SJCRH30 (cell line): ENCODE measurements at places on chromosomes 3 and 15.

DNA sequence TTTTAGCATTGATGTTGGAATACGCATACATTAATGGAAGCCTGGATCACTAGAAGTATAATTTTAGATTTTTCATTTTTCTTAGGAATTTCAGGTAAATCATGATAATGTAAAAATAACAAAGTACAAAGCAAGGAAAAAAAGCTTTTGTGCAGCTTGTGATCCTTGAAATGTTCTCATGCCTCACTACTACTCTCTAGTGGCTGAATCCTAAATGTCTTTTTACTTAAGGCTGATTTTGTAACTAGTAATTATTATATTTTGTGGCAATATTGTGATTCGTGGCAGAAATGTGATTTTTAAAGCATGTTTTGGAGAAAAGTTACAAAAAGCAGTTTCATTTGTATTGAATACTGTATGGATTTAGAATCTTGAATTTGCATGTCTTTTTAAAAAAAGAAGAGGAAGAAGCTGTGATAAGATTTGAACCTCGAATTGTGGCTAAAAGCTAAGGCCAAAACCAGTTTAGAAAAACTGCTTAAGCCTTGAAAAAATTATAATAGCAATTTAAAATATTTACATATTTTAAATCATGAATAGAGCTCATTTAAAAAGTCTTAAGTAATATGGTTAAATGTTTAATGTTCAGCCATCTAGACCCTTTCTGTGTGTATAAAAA, 39.0 kb downstream of the U2SURP start:
- DNase-seq = peak; percentile 30

DNA sequence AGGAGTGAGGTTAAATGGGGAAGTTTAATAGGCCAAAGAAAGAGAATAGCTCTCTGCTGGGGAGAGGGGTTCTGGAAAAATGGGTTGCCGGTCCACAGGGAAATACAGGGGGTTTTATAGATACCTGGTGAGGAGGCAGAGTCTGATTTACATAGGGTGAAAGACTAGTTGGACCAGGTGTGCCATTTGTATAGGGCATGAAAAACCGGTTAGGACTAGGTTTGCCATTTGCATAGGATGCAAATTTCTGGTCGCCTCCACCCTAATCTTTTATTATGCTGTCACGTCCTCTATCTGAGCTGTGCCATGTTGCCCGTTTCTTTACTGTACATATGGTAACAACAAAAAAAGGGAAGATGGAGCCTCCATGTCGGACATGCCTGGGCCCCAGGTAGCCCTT, 960.1 kb downstream of the FHIT start:
- DNase-seq = no peak

DNA sequence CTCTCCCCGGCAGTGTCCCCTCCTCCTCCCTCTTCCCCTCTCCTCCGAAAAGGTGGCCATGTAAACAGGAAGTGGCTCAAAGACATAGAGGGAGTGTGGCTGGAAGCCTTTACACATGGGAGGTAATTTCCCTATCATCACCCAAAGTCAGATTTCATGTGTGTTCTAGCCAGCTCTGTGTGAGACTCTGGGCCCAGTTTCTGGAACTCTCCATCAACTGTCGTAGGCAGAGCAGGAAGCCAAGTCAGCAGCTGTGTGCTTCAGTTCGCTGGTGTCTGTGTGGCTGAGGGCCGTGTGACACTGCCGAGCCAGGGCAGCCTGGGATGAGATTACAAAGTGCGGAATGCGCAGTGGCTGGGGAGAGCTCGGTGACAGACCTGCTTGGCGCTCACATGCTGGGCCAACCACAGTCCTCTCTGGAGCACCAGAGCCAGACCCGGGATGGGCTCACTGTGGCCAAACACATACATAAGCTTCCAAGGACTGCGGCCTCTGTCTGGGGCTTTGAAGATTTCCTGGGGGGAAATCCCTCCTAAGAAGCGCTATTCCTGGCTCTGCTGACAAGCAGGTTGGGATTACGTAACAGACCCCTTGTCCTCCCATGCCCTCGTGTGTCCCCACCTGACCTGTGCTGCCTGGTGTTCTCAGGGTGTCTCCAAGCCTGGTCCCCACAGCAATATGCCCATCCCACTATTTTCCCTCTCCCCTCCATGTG, 50.7 kb downstream of the UMPS start:
- peak; percentile 82 for DNase-seq

DNA sequence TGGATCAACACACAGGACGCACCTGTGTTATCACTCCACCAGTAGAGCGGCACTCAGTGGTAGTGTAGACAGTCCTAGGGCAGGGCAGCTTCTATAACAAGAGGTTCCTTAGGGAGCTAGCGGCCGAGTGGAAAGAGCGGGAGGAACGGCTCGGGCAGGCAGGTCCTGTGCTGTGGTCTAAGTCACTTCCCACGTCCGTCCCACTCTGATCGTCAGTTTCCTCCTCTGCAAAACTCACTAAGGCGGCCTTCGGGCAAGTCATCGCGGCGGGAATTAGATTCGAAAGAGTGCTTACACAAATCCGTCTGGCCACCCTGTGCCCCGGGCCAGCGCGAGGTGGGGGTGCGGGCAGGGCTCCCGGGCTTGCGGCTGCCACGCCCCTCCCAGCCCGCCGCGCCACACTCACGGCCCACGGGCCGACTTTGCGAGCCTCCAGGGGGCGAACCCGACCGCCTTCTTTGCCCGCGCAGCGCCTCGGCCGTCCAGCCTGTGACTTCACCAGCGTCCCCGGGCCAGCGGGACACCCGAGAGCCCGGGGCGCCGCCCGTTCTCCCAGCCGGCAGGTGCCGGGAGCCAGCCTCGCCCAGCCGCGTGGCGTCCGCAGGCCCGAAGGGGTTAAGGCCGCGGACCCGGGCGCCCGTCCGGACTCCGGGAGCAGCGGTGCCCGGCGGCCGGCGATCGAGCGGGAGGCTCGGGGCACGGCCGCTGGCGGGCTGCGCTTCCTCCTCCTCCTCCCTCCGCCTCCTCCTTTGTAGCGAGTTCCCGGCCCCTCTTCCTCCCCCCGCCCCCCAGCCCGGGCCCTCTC, 416 bp upstream of the CORO2B start:
- no peak for DNase-seq

GRCh38 chr3:34260271-34261000, 462.0 kb downstream of the PDCD6IP start:
- DNase-seq = peak; percentile 11

GRCh38 chr3:141202682-141203081, 28.9 kb upstream of the PXYLP1 start:
- DNase-seq = no peak

DNA sequence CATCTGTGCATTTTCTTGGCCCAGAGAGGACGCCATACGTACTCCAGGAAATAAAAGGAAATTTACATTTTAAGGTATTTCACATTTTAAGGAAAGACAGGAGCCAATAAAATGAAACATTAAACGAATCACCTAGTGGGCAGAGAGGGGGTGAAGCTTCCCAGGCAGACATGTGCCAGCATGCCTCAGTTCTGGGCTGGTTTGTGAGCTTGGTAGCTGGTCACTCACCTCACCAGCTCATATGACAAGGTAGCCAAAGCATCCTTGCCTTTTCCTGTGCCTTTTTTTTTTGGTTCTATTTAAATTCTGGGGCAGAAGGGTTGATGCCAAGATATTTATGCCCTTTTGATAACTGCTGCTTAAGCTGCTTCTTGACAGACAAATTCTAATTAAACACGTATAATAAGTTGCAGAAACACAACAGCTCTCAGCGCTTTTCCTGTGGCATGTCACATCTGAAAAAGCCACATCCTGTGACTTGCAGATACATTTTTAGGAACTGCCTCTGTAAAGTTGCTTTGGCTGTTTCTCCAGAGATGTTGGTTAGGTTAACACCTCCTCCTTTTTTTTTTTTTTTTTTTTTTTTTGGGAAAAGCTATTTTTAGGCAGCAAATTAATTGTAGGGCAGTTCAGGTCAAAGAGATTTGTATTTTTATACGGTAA, 218.6 kb downstream of the PDCD6IP start:
- DNase-seq = no peak

GRCh38 chr15:43525131-43525530, 7.7 kb downstream of the MAP1A start:
- no peak for DNase-seq

GRCh38 chr3:61926923-61927322, 365.6 kb downstream of the PTPRG start:
- no peak for DNase-seq

DNA sequence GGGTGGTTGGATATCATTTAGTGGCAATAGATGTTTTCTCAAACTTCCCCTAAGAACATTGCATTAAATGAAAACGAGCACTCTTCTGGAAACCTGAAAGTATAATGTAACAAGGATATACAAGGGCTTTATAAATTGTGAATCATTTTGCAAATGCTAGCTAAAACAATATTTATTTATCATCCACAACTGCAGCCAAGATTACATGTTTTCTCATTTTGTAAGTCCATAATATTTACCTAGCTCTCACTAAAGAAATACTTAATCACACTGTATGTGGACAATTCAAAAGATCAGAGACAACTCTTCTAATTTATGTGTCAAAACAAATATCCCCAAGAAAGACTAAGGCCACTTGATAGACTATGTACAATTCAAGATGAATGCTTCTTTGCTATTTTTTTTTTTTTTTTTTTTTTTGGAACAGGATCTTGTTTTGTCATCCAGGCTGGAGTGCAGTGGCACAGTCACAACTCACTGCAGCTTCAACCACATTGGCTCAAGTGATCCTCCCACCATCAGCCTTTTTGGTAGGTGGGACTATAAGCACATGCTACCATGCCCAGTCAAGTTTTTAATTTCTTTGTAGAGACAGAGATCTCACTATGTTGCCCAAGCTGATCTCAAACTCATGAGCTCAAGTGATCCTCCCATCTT, 427.7 kb upstream of the THBS1 start:
- no peak for DNase-seq

DNA sequence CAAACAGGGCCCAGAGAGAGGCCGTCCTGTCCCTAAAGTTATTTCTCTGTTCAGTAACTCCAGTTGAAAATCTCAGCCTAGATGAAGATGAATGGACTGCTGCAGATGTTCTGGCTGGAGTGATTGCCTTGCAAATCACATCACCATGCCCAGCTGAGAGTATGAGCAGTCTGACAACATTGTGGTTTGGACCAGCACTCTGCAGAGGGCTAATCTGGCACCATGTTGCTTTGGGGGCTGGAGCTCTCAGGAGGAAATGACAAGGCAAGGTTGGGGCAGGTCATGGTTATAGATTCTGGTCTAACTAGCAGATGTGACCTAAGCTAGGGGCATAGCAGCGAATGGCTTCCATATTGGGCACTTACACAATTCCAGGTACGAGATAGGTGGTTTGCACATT, 314.2 kb downstream of the CLSTN2 start:
- no peak for DNase-seq

- no peak for DNase-seq
Observed at GRCh38 chr15:34049112-34049511, 10.1 kb upstream of the AVEN start.

- DNase-seq = no peak
Observed at GRCh38 chr15:78830514-78831228, 19.4 kb upstream of the ADAMTS7 start.

GRCh38 chr3:186847437-186847836, 4.9 kb downstream of the ADIPOQ start:
- DNase-seq = no peak

DNA sequence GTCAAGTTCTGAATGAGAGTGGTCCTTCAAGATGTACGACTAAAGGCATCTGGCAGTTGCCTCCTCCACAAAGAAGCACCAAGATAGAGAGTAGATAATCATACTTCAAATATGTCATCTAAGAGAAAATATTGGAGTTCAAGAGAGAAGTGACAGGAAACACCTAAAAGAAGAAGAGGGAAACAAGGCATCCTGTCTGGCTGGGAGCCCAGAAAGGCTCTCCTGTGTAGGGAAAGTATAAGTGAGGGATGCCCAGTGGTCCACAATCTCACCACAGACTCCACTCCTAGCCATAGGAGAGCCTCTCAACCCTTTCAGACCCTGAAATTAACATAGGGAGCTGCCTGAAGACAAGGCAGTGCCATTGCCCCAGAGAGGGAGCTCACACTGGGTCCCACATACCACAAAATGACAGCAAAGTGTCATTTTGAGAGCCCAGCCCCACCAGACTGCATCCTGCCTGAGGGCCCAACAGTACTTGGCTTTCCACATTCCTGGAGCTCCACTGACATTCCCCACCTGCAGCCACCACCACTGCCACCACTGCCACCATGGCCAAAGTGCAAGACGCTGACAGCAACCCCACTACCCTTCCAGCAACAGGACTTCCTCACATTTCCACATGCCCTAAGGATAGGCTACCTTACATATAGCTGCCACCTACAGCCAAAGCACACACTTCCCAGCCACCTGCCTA, 210.6 kb downstream of the ATP8B4 start:
- DNase-seq = no peak

DNA sequence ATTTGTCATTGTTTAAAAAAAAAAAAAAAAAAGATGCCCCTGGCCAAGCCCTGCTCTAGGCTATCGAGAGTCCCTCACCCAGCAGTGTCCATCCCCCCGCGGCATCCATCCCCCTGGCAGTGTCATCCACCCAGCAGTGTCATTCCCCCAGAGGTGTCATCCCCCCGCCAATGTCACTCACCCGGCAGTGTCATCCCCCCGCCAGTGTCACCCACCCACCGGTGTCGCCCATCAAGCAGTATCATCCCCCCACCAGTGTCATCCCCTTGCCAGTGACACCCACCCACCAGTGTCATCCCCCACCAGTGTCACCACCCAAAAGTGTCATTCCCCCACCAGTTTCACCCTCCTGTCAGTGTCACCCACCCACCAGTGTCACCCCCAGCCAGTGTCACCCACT, 99.3 kb upstream of the PRR20G start:
- DNase-seq = no peak

GRCh38 chr3:191461113-191461595, at the start of gene PYDC2:
TSS of gene PYDC2 (plus strand) at chr3:191461163. CDS start at chr3:191461163, 0 bp downstream.
- no peak for DNase-seq

DNA sequence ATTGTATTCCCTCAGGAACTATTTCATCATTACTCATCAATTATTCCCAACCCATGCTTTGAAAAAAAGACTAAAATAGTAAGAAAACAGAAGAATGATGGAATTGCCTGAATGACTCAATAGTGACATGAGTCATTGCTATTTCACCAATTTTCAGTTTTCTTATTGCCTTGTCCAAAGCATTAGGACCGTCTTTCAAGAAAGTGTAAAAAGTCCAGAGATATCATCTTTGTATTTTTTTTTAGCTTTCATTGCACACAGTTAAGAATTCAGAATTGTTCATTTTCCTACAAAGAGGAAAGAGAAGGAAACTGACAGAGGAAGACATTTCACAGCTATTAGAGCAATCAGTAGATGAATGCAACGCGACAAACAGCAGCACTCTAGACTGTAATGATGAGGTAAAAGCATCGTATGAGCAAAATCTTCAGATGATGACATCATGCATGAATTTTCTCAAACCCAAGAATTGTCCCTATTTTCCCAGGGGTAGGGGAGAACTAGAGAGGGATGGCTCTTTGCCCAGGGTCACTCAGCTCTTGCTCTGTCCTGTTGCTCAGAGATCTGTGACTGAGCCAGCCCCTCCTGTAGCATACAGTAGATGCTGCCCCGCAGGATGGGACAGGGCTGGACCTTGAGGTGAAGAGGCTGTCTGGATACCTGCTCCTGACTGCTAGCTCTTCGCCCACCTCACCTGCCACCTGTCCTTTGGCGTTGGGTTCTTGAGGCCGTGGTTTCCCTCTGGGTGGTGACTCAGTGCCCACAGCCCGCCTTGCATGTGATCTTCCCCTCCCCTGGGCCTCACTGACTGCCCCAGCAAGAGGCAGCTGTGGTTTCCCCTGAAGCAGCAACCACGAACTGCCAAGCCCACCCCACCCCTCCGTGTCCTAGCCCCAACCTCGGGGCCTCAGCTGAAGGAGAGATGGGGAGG, 84.8 kb downstream of the PPCDC start:
- peak; percentile 87 for DNase-seq
